NCI-H1092 (cell line): ENCODE measurements at places on chromosomes 6 and 20.

- no peak for DNase-seq
Measured at GRCh38 chr20:43940518-43941225, 26.0 kb downstream of the TOX2 start.

GRCh38 chr20:39874049-39874893 is 814.8 kb downstream of the MAFB start:
- DNase-seq = peak; percentile 88

- DNase-seq = no peak
Measured at GRCh38 chr6:147744012-147744411, 235.5 kb downstream of the SAMD5 start.

DNA sequence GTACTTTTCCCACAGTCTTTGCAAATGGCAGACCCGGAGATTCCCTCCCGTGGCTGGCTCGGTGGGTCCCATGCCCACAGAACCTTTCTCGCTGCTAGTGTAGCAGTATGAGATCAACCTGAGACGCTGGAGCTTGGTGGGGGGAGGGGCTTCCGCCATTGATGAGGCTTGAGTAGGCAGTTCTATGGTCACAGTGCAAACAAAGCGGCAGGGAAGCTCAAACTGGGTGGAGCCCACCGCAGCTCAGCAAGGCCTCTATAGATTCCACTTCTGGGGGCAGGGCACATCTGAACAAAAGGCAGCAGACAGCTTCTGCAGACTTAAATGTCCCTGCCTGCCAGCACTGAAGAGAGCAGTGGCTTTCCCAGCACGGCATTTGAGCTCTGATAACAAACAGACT is 186.0 kb upstream of the KCNK16 start:
- DNase-seq = no peak

DNA sequence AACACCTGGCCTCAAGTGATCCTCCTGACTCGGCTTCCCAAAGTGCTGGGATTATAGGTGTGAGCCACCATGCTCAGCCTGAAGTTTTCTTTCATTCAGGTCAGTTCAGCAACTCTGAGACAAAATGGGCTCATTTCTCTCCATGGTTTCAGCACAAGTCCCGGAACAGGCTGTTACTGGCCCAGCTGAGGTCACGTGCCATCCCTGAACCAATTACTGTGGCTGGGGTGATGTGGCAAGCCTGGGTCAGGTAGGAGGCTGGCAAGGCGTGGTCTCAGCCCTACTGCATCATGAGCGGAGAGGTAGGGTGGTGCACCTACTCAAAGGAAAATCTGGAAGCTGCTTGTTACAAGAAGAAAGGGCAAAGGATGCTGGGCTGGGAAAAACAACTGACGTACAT is 326.4 kb downstream of the KIF16B start:
- DNase-seq = no peak

DNA sequence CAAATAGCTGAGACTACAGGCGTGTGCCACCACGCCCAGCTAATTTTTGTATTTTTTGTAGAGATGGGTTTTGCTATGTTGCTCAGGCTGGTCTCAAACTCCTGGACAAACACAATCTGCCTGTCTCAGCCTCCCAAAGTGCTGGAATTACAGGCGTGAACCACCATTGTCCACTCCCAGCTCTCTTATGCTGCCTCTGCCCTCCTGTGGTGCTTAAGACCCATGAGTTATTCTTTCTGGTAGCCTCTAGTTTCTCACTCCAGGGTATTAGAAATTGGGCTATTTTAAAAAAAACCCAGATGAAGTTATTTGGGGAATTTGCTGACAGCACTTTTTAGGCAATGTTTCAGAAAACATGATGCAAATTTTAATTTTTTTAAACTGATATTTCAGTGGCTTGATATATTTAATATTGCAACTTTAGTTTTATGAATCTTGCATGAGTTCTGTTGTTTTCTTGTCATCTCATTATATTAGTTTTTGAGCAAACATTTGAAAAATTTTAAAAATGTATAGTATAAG is 114.0 kb upstream of the FOXO3 start:
- DNase-seq = no peak
